ENCODE measurements at places on chromosomes 1 and 21.

- DNase-seq = no peak
Measured at GRCh38 chr1:26015358-26015757, 6.2 kb upstream of the EXTL1 start.

- no peak for DNase-seq
Measured at GRCh38 chr1:198107091-198107501, 49.7 kb upstream of the NEK7 start.

DNA sequence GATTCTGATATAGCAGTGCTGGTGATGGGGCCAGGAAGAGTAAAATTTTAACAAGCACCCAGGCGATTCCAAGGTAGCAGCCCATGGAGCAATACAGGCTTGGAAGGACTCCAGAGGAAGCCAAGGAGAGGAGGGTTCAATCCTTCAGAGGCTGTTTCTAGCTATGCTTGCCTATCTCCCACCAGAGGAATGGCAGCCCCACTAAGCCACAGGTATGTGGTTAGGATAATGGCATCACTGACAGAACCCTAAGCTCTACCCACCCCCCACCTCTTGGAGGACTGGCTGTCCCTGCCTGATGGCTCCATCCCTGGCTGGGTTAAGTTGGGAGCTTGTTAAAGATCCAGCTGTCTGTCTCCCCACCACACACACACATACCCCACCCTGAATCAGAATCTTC is 19.3 kb upstream of the PTAFR start:
- no peak for DNase-seq

GRCh38 chr1:197787056-197787455 is 11.8 kb upstream of the DENND1B start:
- DNase-seq = no peak

DNA sequence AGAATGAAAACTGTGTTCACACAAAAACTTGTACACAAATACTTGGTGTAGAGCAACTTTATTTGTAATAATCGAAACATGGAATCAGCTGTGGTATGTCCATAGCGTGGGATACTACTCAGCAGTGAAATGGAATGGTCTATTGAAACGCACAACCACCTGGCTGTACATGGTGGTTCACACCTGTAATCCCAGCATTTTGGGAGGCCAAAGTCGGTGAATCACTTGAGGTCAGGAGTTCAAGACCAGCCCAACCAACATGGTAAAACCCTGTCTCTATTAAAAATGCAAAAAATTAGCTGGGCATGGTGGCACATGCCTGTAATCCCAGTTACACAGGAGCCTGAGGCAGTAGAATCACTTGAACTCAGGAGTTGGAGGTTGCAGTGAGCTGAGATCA is 356.8 kb downstream of the RYR2 start:
- no peak for DNase-seq

GRCh38 chr1:226650236-226650841 is 88.7 kb downstream of the ITPKB start:
- DNase-seq = no peak

GRCh38 chr1:101145449-101145820 is 91.4 kb upstream of the S1PR1 start:
- no peak for DNase-seq

DNA sequence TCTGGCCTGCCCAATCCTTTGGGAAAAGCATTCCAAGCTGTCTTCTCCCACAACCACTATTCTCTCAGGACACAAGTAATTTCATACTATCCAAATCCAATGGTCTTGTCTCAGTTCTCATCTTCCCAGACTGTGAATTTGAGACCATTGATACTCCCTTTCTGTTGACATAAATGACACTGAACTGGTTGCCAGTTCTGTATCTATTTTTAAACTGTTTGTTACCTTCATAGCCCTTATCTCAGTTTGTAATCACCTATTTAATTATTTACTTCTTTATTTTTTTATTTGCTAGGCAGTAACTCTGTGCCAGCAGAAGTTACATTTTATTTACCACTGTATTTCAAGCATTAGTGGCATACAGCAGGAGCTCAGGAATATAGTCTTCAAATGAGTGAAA is 24.0 kb downstream of the TCEANC2 start:
- no peak for DNase-seq

DNA sequence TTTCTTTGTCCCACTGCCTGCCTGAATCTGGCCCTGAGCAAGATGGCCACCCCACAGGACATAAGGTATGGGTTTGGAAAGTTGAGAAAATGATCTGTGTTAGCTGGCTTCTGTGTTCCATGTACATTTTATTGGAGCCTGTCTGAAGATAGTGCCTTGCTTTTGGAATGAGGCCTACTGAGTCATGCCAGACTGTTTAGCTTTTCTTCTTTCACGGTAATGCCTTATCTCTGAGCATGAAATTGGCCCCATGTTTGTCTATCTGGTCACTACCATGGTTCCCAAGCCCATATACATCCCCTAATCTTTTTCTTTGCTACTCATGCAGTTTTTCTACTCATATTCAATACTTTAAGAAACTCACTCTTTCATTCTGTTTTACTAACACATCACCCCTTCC is 85.1 kb upstream of the LMO4 start:
- DNase-seq = no peak

GRCh38 chr1:167770127-167770526 is 48.3 kb downstream of the MPZL1 start:
- DNase-seq = no peak

GRCh38 chr1:87513255-87513654 is 184.6 kb downstream of the LMO4 start:
- no peak for DNase-seq

- DNase-seq = no peak
Measured at GRCh38 chr21:41917531-41917930, 36.3 kb downstream of the C2CD2 start.

- DNase-seq = peak; percentile 68
Measured at GRCh38 chr1:234608025-234608910, 1.7 kb downstream of the IRF2BP2 start.

GRCh38 chr1:45522324-45523104 is 830 bp upstream of the PRDX1 start:
- no peak for DNase-seq

- no peak for DNase-seq
Measured at GRCh38 chr1:150221552-150221951, 14.4 kb downstream of the ANP32E start.

- no peak for DNase-seq
Measured at GRCh38 chr1:36725151-36725550, 242.4 kb upstream of the CSF3R start.

GRCh38 chr1:65255035-65255655 is 54.2 kb upstream of the DNAJC6 start:
- DNase-seq = no peak

GRCh38 chr1:74835051-74835450 is 102.1 kb downstream of the TYW3 start:
- DNase-seq = no peak
